Skin of body (tissue), 3 donors: ENCODE measurements at places on chromosomes 16 and 17. TPM values are rescaled to one million over a fixed set of nuclear protein-coding genes. Genes with fewer than 3 reads are reported as not detected.
A peak's percentile ranks its signal among the peaks of the same experiment; 100 is the strongest.

DNA sequence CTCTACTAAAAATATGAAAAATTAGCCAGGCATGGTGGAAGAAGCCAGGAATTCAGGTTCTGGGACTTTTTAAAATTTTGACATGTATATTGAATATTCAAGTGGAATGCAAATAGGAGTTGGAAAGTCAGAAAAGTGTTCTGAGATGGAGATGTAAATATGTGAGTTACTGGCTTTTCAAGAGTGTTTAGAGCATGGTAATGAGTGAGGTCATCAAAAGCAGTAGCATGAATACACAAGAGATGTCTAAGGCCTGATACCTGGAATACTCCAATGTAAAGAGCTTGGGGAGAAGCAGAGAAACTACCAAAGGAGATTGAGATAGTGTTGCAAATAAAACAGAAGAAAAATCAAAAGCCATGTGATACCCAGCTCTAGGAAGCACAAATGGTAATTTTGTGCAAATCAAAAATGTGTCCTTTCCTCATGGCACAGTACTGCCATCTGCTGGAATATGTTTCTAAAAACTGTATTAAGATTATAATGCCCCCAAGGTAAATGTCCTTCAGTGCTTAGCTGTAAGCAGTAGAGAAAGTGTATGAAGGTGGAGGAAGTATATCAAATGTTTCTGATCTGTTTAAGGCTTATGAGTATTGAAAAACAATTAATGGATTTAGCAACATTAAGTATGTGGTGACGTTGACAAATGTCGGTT, 908.4 kb downstream of the KCNJ18 start:
- DNase-seq: no peak

DNA sequence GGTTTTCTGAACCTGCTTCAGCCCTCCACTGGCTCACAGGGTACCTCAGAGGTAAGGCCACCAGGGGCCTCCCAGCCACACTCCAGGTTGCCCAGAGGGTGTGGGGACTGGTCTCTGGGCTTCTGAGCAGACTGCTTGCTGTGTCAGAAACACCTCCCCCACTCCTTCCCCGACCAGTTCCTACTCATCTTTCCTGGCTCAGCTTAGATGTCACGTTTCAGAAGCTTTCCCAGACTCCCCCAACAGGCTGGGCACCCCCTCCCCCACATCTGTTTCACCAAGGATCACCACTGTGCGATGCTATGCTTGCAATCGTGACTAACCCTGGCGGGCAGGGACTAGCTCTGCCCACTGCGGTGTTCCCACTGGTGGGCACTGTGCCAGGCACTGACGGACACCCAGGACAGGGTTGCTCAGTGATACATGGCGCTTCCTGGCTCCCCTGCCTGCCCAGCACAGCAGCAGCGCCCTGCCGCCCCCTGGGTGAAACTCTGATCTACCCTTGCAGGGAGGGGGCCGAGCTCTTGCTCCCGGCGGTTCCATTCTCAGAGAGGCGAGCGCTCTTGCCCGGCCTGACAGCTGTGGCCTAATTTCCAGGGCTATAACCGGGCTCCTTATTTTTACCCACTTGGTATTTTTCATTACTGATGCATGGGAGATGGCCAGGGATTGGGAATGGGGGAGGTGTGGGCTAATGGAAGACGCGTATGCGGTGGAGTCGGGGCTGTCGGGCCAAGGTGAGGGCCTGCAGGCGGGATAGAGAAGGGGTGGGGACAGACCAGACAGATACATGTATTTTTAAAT, 29.4 kb upstream of the MTSS2 start:
- DNase-seq: peak; percentile 34

The KRT40 gene
- total RNA-seq: 7.7 TPM

DNA sequence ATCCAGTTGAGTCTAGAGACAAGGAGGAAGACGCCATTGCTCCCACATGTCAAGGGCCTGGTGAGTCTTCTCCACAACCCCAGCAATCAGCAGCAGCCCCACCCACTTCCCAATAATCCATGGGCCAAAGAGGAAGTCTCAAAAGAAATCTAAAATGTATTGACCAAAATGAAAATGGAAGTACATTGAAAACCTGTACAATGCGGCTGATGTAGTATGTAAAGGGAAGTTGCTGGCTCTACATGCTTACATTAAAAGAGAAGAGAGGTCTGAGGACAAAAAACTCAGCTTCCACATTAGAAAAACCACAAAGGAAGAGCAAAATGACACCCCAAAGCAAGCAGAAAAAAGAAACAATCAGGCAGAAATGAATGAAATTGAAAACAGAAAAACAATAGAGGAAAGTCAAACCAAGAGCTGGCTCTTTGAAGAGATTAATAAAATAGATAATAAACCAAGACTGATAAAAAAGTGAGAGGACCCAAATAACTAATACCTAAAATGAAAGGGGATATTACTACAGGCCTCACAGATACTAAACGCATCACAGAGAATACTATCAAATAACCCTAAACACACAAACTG, 100.6 kb upstream of the METRNL start:
- no peak for DNase-seq

- DNase-seq: no peak
Measured at GRCh38 chr17:28507567-28508203, 1.5 kb downstream of the FOXN1 start.
